ENCODE measurements at places on chromosomes 11 and 22.

- no peak for DNase-seq
- no peaks in the 10 kb centered on the region for H3K27me3 ChIP-seq
- no peaks in the 10 kb centered on the region for H3K36me3 ChIP-seq
- H3K27ac ChIP-seq, result no peak overlapping the region
- H3K4me1 ChIP-seq, result no peaks in the 10 kb centered on the region
These were observed 293.2 kb downstream of the ETS1 start for GRCh38 chr11:128294001-128294670.

DNA sequence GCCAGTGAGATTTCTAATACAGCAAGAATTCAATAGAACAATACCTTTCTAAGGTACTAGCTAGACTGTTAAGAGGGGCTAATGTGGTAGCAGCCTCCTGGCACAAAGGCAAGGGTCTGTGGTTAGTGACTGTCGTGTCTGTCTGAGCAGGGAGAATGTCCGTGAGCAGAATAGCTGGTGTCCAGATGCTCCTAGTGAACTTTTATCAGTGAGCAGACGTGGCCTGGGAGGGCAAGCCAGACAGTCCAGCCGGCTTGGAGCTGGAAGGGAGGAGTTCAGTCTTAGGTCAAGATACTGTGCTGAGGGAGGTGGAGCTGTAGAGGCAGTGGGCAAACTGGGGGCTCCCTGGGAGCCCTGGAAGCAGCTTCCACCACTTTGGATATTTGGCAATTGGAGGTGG is 138.6 kb downstream of the TEAD1 start:
- H3K27ac ChIP-seq, result no peak overlapping the region
- peaks cover 7% of the 10 kb centered on the region for H3K4me1 ChIP-seq
- H3K27me3 ChIP-seq, result no peaks in the 10 kb centered on the region
- H3K4me3 ChIP-seq, result no peak overlapping the region
- no peak for DNase-seq

DNA sequence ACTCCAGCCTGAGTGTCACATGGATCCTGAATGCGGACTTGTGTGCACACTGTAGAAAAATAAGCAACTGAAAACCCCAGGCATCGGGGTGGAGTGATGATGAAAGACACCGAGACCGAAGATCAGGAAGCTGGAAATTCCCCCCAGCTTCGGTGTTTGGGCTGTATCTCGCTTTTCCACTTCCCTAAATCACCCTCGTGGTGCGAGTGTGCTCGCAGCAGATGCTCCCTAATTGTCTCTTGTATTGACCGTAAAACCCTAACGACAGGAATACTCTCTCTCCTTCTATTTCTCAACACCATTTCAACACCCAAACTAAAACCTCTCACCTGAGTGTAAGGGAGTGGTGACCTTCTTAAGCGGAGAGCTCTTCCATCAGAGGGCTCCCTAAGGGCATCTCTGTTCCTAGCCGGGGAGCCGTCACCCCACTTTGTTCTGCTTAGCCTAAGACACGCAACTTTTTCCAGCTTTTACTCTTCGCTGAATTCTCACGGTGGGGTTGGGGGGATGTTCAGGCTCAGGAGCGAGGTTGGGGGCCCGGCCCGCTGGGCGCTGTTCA is 635 bp upstream of the GRK3 start:
- no peak for DNase-seq
- no peak overlapping the region for H3K27ac ChIP-seq
- no peaks in the 10 kb centered on the region for H3K4me1 ChIP-seq
- peak overlapping the region; percentile 69 for H3K4me3 ChIP-seq

GRCh38 chr11:34975482-34975881 is 59.1 kb downstream of the PDHX start:
- peaks cover 4% of the 10 kb centered on the region for H3K4me1 ChIP-seq
- peak; percentile 19 for DNase-seq
- no peaks in the 10 kb centered on the region for H3K36me3 ChIP-seq

DNA sequence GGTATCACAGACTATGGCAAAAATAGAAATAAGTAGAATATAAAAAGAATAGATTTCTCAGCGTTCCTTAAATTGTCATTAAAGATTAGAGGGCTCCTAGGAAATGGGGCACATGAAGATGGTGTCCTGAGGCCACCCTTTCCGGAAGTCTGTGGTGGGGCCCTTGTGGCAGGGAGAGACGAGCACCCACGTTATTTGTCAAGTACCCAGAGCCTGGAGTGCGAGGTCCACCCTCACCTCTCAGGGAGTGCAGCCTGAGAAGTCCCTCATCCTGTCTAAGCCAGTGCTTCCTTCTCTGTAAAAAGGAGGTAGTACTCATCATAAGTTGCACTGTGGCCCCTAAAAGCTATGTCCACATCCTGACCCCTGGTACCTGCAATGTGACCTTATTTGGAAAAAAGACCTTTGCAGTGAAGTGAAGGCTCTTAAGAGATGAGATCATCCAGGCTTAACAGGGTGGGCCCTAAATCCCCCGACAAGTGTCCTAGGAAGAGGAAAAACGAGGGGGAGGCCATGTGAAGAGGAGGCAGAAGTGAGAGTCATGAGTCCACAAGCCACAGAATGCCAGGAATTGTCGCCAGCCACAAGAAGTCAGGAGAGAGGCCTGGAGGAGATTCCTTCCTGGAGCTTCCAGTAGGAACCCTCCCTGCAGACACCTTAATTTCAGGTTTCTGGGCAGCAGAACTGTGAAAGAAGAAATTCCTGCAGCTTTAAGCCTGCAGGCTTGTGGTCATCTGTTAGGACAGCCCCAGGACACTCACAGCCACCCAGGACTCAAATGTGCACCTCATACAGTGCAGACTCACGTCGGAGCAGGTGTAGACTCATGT is 76.8 kb upstream of the CCND1 start:
- peak; percentile 39 for DNase-seq
- H3K27ac ChIP-seq, result no peak overlapping the region
- H3K4me1 ChIP-seq, result no peaks in the 10 kb centered on the region

DNA sequence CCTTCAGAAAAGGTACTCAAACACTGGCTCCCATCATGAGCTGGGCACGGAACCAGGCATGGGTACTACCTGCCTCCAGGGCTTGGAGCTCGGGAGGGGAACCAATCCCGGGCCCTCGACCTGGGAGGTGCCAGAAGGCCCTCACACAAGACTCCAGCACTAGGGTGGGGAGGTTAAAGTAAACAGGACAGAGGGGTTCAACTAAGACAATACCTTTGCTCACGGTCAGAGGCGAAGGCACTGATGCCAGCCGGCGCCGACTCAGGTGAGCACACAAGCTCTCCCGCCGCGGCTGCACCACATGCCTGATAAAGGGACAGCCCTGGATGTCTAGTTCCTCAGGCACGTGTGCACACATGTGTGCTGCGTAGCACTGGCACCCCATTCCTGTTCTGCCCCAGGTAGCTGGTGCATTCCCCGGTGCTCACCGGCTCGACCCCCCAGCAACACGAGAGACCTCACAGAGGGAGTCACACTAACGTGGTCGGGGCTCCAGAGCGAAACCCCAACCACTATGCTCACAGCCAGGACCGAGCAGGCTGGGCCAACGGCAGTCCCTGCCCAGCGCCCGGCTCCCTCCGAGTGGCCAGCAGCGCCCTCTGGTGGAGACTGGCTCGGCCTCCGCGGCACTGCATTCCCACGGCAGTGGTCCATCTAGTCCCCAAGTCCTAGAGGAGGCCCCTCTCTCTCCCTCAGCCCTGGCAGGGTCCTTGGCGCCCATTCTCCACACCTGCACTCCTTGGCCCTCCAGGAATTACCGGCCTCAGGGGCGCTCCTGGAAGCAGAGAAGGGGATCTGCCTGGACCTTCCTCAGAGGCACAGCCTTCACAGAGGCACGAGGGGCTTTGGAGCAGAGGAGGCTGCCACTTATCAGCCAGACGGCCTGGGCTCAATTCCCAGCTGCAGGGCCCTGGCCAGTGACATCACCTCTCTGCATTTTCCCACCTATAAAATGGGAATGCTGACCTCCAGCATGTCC is 28.8 kb upstream of the MOB2 start:
- no peaks in the 10 kb centered on the region for H3K36me3 ChIP-seq
- DNase-seq, result peak; percentile 68
- no peak overlapping the region for H3K27ac ChIP-seq
- no peaks in the 10 kb centered on the region for H3K4me1 ChIP-seq
- no peaks in the 10 kb centered on the region for H3K27me3 ChIP-seq

- DNase-seq, result peak; percentile 22
- H3K4me3 ChIP-seq, result no peak overlapping the region
- H3K36me3 ChIP-seq, result no peaks in the 10 kb centered on the region
- no peaks in the 10 kb centered on the region for H3K27me3 ChIP-seq
These were observed 47.0 kb upstream of the ALKBH3 start for GRCh38 chr11:43833657-43834073.

DNA sequence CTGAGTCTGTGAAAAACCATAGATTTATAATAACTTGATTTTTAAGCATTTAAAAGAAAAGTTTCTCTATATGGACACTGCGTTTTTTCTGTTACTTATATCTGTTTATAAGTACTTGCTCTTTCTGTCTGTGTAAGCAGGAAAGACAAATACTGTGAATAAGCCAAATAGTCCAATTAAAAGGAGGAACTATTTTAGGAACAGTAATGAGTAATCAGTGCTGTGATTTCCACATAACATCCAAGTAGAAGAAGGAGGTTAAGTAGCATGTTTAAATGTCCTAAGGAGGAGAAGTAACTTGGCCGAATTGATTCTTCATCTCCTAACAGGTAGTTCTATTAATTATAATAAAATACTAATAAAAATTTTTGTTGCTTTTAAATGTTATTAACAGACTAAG is 40.8 kb downstream of the ZNF214 start:
- no peak overlapping the region for H3K27ac ChIP-seq
- no peak overlapping the region for H3K4me3 ChIP-seq
- H3K4me1 ChIP-seq, result no peaks in the 10 kb centered on the region
- no peaks in the 10 kb centered on the region for H3K27me3 ChIP-seq
- no peaks in the 10 kb centered on the region for H3K36me3 ChIP-seq

- no peaks in the 10 kb centered on the region for H3K27me3 ChIP-seq
- H3K36me3 ChIP-seq, result no peaks in the 10 kb centered on the region
- peak; percentile 64 for DNase-seq
- H3K4me1 ChIP-seq, result no peaks in the 10 kb centered on the region
- no peak overlapping the region for H3K4me3 ChIP-seq
These were observed 179.0 kb downstream of the GRM5 start for GRCh38 chr11:88886796-88887195.

DNA sequence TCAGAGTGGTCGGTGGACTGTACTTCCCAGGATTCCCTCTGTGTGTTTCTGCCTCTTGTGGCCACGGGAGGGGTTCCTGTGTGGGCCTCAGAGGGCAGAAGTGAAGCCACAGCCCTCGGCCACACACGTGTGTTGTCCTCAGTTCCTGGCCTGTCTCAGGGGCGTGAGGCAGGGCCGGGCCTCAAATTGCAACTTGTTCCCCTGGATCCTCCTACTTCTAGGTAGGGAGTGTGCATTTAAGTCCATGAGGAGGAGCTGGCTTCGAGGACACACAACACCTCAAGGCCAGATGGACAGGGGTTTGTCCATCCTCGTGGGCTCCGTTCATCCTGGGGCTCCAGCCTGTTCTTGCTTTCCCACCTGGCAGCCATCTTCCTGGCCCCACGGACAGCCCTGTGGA is 573.0 kb downstream of the TBC1D22A start:
- no peaks in the 10 kb centered on the region for H3K4me1 ChIP-seq
- H3K4me3 ChIP-seq, result no peak overlapping the region
- DNase-seq, result no peak
- H3K27ac ChIP-seq, result no peak overlapping the region

DNA sequence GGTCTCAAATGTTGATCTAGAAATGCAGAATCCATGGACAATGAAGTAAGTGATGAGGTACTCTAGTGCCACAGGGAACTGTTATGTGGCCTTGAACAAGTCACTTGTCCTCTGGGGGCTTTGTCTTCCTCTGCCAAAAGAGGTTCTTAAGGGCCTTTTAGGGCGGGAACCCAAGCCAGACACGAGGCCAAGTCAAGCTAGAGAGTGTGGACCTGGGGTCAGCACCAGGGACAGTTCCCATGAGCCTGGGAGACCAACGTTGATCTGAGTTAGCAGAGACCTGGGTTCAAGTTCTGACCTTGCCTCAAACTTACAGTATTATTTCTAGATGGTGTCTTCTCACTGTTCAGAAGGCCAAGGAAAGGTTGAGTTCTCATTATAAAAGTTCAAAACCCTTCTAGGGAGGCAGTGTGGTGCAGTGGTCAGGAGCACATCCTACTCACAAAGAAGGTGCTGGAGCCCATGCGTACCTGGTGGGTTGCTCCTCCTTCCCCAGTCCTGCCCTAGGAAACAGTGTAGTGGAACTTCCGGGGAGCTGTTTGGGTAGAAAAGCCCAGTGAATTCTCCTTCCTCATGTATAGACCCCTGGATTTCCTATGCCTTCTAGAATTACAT is 121.5 kb downstream of the CHST1 start:
- H3K27ac ChIP-seq, result no peak overlapping the region
- H3K36me3 ChIP-seq, result no peaks in the 10 kb centered on the region
- no peaks in the 10 kb centered on the region for H3K27me3 ChIP-seq
- no peak overlapping the region for H3K4me3 ChIP-seq
- peak; percentile 67 for DNase-seq

GRCh38 chr11:46445192-46445919 is 53.8 kb upstream of the CHRM4 start:
- peaks cover 7% of the 10 kb centered on the region for H3K4me1 ChIP-seq
- no peak overlapping the region for H3K27ac ChIP-seq
- no peak for DNase-seq
- H3K27me3 ChIP-seq, result no peaks in the 10 kb centered on the region

DNA sequence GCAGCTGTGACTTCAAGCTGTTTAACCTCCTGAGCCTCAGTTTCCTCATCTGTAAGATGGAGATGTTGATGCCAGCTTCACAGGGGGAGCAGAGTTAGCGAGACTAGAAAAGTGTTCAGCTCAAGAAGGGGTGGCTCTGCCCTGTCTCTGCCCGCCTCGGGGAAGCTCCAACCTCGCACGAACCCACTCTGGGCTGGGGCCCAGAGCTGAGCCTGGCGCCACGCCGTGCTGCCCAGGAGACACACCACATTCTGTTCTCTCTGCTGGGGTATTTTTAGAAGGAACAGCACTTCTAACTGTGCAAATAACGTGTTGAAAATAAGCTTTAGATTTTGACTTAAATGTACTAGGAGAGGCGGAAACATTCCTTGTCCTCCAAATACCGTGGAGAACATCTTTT is 74.1 kb downstream of the PHF21B start:
- no peak for DNase-seq
- no peaks in the 10 kb centered on the region for H3K4me1 ChIP-seq
- no peaks in the 10 kb centered on the region for H3K27me3 ChIP-seq
- H3K4me3 ChIP-seq, result no peak overlapping the region

- no peaks in the 10 kb centered on the region for H3K36me3 ChIP-seq
- peaks cover 4% of the 10 kb centered on the region for H3K4me1 ChIP-seq
- no peak overlapping the region for H3K27ac ChIP-seq
- H3K4me3 ChIP-seq, result no peak overlapping the region
- DNase-seq, result no peak
These were observed 30.4 kb downstream of the NEAT1 start for GRCh38 chr11:65452806-65453490.
